ENCODE measurements at places on chromosomes 12 and 14. TPM values are rescaled to one million over a fixed set of nuclear protein-coding genes. Genes with fewer than 3 reads are reported as not detected.

DNA sequence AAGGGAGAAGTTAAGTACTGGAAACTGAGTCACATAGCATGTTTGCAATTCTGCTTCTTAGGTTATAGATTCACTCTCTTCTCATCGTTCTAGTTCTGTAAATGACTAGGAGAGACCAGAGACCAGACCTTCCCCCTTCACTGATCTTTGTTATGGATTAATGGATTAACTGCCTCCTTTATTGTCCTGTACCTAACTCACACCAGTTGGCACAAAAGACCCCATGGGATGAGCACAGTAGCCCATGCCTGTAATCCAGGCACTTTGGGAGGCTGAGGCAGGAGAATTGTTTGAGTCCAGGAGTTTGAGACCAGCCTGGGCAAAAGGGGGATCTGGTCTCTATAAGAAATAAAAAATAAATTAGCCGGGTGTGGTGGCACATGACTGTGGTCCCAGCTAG lies 20.8 kb downstream of the BCAT1 start:
- DNase-seq, result no peak

- peak; percentile 81 for DNase-seq
These were observed 12.8 kb downstream of the MYRFL start for GRCh38 chr12:69837657-69838415.

GRCh38 chr14:99806836-99807235 lies 13.6 kb downstream of the EML1 start:
- DNase-seq, result no peak

GRCh38 chr12:13843841-13844240 lies 137.6 kb downstream of the GRIN2B start:
- DNase-seq, result no peak

DNA sequence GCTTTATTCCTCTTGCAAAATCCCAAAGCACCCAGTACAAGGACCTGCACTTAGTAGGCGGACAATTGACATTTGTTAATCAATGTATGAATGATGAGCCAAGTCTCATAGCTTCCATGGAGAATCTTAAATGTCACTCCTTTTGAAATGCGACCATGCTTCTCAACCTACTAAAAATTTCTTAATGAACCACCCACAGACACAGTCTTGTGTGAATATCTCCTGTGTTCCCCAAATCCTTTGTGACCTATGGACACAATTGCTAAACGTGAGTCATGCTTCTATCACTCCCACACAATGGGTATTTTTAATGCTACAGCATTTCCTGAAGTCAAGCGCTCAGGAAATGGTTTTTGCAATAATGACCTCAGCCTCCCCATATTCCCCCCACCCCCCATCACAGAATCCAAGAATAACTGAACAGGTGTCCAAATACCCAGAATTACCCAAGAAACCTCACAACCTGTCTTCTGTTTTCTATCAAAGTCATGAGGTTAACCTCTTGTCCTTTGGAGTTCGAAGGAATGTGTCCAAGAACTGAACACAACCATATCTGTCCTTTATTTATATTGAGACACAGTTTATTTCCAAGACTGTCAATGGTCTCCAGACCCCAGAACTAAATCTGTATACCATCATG lies 163.6 kb upstream of the PLEKHG7 start:
- DNase-seq, result peak; percentile 60

DNA sequence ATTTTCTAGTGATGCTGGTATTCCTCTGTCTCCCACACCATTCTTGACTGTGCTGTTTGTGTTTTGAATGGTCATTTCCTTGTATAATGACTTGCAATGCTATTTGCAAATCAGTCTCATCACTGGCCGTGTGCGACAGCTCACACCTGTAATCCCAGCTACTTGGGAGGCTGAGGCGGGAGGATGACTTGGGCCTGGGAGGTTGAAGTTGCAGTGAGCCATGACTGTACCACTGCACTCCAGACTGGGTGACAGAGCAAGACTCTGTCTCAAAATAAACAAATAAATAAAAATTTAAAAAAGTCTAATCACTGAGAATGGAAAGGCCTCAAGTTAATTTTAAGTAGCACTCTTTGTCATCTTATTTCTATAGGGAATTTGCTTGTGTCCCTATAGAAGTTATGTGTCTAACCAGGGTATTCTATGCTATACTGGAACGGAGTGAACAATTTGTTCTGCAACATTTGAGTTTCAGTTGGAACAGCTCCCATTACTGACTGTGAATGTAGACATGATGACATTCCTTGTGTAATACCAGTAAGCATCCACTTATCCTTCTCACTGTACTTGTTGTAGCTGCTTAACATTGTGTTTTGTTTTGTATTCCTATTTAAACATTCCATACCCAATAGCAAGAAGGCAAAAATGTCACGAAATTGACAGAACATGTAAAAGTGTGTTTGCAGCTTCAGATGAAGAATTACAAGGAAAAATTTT lies 126.3 kb downstream of the MGST1 start:
- DNase-seq, result no peak

GRCh38 chr14:104322531-104323366 lies 184.4 kb downstream of the KIF26A start:
- peak; percentile 40 for DNase-seq

- DNase-seq, result no peak
These were observed 46.8 kb downstream of the TCHP start for GRCh38 chr12:109946913-109947312.

Gene FAM90A1
- 0.65 TPM for polyA plus RNA-seq

Gene CAPZA3
- not detected for polyA plus RNA-seq

- peak; percentile 88 for DNase-seq
These were observed 43.4 kb downstream of the RNF34 start for GRCh38 chr12:121443193-121443870.

GRCh38 chr14:104509673-104510072 lies 69.9 kb upstream of the C14orf180 start:
- no peak for DNase-seq

Gene SERPINA9
- 0.64 TPM for polyA plus RNA-seq

Gene KRT85
- not detected for polyA plus RNA-seq

GRCh38 chr12:44847888-44848702 lies 28.0 kb downstream of the NELL2 start:
- DNase-seq, result no peak

GRCh38 chr12:50192908-50193307 lies 25.7 kb upstream of the CERS5 start:
- DNase-seq, result no peak

Gene IL22
- polyA plus RNA-seq, result not detected

Gene PLEKHA5
- 23.7 TPM for polyA plus RNA-seq

Gene ABCD4
- 138 TPM for polyA plus RNA-seq

DNA sequence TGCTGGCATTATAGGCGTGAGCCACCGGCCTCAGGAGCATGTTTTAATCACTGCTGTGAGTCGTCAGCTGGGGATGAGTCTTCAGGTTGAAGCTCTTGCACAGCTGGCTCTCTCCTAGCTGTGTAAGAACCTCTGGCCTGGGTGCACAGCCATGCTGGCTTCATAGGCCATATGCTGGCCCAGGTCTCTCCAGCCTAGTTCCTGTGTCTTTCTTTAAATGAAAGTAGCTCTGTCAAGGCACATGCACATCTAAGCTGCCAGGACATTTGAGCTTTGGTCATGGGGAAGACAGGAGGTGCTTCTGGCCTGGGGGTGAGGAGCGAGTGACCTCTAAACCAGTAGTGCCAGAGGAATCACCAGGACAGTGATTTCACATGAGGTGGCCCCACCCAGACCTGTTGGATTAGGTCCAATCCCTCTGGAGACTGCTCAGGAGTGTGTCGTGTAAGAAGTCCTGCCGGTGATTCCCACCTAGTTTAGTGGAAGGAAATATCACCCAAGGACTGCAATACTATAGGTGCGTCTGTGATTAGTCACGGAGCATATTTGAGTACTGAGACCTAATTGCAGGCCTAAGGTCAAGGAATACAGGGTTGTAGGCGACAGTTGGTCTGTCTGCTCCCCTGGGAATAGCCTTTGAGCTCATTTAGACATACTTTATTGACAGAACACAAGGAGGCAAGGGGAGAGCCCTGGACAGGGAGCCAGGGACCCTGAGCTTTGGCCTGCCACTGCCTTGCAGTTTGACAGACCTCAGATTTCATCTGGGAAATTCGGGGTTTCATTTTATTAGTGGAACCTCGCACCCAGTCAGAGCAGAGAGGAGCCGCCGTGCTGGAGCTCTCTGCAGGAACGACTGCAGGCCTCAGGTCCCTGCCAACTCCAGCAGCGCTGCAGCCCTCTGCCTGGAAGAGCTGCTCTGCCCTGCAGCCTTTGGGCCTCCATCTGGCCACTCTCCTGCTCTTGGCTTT lies 67.0 kb downstream of the ANKRD9 start:
- peak; percentile 99 for DNase-seq

DNA sequence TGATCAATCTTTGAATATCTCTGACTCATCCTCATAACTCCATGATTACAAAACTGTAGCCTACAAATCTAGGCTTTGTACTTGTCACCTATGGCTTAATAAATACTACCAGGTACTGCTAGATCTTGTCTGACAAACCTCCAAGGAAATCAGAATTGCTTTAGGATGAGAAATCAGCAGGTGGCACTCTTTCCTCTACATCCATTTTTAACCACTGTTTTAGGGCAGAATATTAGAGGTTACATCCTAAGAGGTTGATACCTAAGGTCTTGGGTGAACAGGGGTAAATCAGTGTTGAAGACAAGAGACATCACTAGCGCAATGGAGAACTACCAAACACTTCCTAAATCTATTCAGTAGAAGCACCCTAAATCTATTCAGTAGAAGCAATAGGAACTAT lies 63.1 kb upstream of the SOX5 start:
- no peak for DNase-seq

DNA sequence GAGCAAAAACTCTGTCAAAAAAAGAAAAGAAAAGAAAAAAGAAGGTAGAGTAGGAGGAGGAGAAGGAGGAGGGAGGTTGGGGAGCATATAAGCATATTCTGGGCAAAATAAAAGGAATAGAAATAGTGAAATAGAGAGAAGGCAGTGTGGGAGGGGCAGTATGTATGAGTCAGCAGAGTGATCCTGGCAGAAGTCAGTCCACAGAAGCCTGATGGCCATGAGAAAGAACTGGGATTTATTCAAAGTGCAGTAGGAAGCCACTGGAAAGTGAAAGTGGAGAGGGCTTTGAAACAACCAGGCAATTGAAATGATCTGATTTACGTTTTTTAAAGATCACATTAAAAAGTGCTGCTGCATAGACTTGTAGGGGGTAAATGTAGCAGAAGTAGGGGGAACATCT lies 368.6 kb upstream of the USP15 start:
- no peak for DNase-seq

- no peak for DNase-seq
These were observed 188.4 kb downstream of the NRXN3 start for GRCh38 chr14:78358591-78358990.

Gene KLRC1
- polyA plus RNA-seq, result 0.58 TPM

DNA sequence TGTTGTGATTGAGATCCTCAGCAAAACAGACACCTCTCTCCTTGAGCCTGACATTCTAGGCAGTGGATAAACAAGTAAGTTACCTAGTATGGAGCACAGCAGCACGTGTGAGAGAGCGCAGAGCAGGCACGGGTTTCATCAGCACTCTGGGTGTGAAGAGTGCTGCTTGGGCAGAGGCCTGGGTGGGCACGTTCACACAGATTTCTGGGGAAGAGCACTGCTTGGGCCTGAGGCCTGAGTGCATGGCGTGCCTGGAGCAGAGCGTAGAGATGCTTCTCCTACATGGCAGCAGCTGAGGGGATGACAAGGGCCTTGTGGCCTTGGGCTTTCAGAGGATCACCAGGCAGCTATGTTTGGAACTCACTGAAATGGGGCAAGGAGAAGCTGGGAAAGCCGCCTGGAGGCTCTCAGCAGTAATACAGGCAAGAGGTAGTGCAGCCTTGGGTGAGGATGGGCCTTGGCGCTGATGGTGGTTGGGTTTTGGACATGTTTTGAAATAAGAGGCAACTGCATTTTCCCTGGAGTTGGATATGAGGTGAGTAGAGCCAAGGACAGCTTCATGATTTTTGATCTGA lies 17.6 kb downstream of the CKB start:
- DNase-seq, result no peak

- DNase-seq, result no peak
These were observed 93.5 kb upstream of the CEP83 start for GRCh38 chr12:94553130-94553519.
